Stimulated activated CD8-positive, alpha-beta memory T cell treated with anti-CD3 and anti-CD28 coated beads, Interleukin-4, amount 100 ng/mL, for 1 hour (primary cell): ENCODE measurements at places on chromosomes 2 and 18.
A peak's percentile ranks its signal among the peaks of the same experiment; 100 is the strongest.

DNA sequence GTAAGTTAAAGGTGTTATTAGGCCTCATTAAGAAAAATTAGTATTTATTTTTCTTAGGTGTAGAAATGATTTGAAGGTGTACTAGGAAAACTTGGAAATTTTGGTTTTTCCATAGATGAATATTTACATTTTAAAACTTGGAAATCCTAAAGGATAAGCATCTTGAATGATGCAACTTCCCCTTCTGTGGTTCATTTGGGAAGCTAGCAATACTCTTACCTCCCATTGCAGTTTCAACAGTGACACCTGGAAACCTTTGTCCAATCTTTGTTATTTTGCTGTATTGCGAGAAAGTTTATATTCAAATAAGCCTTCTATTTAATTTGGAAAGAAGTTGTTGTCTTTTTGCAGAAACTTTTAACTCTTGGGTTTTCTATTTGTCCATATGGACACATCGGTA lies 68.5 kb downstream of the ZEB2 start:
- no peak for DNase-seq

- DNase-seq: peak; percentile 27
Observed at GRCh38 chr18:58529714-58530354, 99.1 kb downstream of the ALPK2 start.

DNA sequence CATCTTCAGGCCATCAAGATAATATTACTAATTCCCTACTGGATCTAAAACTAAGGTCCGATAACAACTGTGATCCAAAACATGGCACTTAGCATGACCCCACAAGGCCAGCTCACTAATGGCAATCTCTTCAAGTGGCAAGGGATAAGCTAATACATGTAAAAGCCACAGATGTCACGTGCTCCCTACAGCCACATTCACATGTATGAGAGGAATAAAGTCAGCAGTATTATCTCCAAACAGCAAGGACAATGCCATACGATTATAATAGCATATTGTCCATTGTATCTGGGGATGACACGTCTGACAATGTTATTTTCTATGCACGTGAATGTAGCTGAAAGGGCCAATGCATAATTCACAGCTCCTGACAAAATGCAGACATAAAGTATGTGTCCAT lies 56.0 kb downstream of the KLF7 start:
- no peak for DNase-seq

DNA sequence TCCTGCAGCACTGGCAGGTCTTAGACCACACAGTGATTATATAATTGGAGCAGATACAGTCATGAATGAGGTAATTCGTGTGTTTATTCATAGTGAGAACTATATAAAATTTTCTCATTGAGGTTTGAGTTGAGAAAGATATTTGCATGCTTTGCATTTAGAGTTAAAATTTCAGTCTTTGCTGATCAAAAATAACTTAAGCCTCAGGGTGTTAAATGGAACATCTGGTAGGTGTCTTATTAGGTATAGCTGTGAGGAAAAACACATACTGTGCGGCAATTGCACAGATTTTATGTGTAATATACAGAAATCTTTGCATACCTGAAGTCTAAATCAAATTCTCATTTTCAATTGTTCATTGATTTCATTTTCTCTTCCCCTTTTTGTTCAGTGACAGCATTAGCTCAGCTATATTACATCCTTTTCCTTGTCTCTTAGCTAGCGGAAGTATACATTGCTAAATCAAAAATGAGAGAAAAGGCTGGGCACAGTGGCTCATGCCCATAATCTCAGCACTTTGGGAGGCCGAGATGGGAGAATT lies 21.2 kb downstream of the GORASP2 start:
- no peak for DNase-seq

DNA sequence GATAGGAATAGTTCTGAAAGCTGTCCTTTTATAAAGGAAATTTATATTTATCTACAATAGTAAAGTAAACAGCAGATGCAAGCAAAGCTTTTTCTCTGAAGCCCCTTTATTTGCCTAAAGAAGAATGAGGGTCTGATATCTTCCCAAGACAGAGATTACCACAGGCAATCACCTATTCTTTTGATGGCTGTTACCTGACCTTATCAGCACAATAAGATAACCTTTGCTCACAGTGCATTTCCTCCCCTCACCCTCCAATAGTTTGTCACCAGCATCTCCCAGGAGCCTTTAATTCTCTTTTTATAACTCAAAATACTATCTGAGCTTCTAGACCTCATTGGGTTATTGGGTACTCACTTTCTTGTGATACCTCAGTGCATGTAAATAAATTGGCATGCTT lies 6.5 kb upstream of the CFAP221 start:
- DNase-seq: no peak

GRCh38 chr18:70127359-70127758 lies 78.1 kb downstream of the RTTN start:
- no peak for DNase-seq

- no peak for DNase-seq
Observed at GRCh38 chr18:55918444-55918843, 330.5 kb upstream of the TCF4 start.

GRCh38 chr2:64524604-64525316 lies 632 bp downstream of the AFTPH start:
- no peak for DNase-seq

- DNase-seq: no peak
Observed at GRCh38 chr2:138182250-138182936, 218.1 kb downstream of the HNMT start.

GRCh38 chr2:84851876-84852275 lies 29.0 kb downstream of the TRABD2A start:
- no peak for DNase-seq

GRCh38 chr18:59416818-59417217 lies 57.8 kb upstream of the LMAN1 start:
- no peak for DNase-seq

- no peak for DNase-seq
Observed at GRCh38 chr2:161158882-161159281, 1.3 kb upstream of the TANK start.

- no peak for DNase-seq
Observed at GRCh38 chr2:227661025-227661649, 5.5 kb upstream of the SCYGR5 start.

DNA sequence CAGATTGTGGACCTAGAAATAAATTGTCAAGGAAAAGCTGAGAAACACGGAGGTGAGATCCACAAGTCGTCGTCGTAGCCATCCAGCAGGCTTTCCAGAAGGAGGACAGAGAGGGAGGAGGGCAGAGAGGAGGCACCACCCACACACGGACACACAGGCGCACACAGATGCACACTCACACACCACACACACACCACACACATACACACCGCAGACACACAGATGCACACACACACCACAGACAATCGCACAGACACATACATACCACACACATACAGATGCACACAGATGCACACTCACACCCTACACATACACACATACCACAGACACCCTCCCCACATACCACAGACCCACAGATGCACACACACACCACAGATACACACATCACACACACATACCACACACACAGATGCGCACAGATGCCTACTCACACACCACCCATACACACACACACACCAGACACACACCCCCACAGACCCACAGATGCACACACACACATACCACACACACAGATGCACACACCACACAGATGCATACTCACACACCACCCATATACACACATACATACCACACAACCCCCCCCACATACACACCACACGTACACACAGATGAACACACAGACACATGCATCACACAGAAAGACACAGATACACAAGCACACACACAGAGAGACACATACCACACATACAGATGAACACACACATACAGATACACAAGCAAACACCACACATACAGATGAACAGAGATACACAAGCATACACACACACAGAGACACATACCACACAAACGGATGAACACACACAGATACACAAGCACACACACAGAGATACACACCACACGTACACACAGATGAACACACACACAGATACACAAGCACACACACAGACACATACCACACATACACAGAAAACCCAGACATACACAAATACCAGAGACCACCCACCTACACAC lies 12.7 kb upstream of the BOK start:
- no peak for DNase-seq

GRCh38 chr2:165524720-165525119 lies 55.2 kb downstream of the CSRNP3 start:
- DNase-seq: no peak

GRCh38 chr2:170714381-170715061 lies 616 bp upstream of the SP5 start:
- DNase-seq: no peak

GRCh38 chr2:108240966-108241365 lies 1.2 kb downstream of the SULT1C3 start:
- no peak for DNase-seq

DNA sequence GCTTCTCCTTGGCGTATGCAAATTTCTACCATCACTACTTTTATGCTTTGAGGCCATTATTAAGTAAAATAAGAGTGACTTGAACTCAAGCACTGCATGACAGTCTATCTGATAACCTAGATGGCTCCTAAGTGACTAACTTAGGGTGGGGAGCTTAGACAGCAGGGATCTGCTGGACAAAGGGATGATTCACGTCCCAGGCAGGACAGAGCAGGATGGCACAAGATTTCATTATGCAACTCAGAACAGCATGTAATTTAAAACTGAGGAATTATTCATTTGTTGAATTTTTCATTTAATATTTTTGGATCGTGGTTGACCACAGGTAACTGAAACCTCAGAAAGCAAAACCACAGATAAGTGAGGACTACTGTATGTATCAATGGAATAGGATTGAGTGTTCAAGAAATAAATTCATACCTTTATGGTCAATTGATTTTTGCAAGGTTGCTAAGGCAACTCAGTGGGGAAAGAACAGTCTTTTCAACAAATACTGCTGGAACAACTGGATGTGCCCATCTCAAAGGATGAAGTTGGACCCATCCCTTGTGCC lies 115.3 kb downstream of the MBD2 start:
- DNase-seq: no peak

DNA sequence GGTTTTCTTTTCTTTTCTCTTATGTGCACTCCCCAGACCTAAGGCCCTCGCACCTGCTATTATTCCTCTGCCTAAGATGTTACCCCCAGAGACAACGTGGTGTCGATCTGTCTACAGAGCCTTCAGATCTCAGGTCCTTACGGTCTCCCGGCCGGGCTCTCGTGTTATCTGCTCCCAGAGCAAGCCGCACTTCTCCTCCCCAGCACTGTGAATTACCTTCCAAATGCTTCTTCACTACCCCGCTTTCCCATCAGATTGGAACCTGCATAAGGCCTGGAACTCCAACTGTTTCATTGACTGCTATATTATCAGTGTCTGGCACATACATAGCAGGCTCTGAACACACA lies 71.2 kb upstream of the ODC1 start:
- DNase-seq: no peak

GRCh38 chr18:62372156-62372555 lies 47.0 kb downstream of the TNFRSF11A start:
- no peak for DNase-seq
